HEK293T (cell line): ENCODE measurements at places on chromosomes 13 and 19.

DNA sequence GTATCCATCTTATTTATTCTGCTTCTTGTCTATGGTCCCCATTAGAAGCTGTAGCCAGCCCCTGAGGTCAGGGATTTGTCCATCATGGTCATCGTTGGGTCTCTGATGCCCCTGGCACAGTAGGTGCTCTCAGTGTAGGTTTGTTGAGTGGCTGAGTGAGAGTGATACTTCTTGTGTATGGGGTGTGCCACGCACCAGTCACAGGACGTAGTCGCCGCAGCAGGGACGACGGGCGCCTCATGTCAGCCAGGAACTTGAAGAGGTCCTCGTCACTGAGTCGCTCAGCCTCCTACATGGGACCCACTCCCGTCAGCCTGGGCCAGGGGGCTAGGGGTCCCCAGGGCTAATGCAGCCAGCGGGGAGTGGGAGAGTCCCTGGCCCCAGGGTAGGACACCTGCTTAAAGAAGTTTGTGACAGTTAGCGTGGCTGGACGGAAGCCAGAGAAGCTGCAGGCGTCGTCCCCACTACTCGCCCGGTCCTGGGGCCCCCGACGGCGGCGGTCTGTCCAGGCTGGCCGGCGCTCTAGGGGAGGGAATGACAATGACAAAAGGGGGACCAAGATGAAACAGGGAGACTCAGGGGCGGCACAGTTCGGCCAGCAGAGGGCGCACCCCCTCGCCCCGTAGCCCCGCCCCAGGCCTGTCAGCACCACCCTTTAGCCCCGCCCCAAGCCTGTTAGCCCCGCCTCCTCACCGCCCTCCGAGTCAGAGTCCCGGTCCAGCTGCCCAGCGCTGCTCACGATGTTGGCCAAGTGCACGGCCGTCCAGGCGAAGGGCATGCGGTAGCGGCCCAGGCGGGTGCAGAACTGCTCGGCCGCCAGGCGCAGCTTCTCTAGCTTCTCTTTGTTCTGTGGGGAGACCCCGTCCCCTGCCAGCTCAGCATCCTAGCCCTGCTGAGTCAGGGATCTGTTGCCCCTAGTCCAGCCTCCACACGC, 3.7 kb downstream of the ANGPTL8 start:
- DNase-seq: peak; percentile 99

DNA sequence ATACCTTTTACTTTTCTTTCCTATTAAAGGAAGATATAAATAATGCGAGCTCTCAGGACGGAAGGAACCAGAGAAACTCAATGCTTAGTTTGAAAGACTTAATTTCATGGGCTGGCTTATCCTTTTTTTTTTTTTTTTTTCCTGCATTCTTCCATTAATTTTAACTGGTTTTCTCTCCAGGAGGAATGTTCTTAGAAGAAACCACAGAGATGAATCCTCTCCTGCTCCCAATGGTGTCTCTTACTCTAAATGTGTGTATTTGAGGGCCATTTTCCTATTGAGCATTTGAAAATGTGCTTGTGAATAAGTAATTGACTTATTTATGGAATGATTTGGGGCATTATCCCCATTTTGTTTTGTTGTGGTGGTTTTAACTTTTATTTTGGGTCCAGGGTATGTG, 494.9 kb downstream of the FOXO1 start:
- no peak for DNase-seq

DNA sequence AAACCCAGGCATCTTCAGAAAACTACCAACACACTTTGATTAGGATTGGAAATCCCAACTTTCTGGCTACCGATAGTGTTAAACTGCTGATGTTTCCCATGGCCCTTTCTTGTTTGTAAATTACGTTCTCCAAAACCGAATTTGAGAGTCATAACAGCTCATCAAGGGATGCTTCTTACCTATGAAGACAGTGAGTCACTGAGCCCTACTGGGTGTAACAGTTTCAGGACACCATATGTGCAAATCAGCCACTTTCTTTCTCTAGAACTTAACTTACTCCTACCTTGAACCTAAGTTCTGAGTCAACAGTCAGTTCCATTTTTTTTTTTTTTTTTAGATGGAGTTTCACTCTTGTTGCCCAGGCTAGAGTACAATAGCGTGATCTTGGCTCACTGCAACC, 410.1 kb upstream of the TSHZ3 start:
- no peak for DNase-seq

DNA sequence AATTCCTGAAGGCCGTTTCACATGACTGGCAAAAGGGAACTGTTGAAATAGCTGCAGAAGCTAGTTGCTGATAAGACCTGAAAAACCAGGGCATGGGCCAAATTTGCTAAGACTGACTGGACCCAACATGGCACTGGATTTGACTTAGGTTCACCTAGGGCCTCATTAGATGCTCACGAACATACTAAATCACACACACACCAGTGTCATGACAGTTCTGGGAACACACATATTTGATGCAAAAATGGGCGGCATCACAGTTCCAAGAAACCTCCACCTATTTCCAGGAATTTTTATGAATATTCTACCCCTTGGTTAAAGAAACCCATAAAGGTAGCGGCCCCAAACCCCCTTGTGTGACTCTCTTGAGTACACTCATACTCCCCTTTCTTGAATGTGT, 99.6 kb upstream of the OBI1 start:
- no peak for DNase-seq

- DNase-seq: no peak
Observed at GRCh38 chr13:71828564-71828963, 38.4 kb downstream of the DACH1 start.

DNA sequence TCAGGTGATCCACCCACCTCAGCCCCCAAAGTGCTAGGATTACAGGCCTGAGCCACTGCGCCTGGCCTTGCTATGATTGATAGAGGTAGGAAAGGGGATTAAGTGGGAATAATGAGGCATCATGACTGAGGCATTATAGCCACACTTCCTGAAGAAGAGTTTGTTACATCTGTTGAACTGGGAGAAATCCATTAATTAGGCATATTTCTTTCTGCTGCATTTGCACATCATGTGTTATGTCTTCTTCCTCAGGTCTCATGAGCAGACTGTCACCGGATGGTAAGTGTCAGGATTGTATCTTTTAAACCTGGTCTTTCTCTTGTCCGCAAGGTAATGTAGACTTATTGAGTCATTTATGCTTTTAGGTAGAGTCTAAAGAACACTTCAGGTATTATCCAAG, 12.2 kb downstream of the EDDM13 start:
- no peak for DNase-seq

DNA sequence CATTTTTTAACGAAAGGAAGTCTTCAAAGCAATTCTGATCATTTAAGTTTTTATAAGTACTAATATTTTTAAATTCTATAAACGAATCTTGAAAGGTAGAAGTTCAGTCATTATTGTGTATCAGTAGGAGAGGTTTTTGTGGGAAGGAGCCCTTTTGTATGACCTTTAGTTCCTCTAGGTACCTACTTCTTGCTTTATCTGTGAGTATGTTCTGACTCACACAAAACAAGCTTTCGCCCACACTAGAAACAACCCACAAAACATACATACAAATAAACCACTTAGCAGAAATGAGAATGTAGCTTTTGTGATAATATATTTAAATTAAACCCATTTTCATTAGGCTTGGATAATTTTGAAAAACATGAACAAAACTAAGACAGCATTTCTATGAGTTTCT, 27.8 kb downstream of the ERCC5 start:
- no peak for DNase-seq

DNA sequence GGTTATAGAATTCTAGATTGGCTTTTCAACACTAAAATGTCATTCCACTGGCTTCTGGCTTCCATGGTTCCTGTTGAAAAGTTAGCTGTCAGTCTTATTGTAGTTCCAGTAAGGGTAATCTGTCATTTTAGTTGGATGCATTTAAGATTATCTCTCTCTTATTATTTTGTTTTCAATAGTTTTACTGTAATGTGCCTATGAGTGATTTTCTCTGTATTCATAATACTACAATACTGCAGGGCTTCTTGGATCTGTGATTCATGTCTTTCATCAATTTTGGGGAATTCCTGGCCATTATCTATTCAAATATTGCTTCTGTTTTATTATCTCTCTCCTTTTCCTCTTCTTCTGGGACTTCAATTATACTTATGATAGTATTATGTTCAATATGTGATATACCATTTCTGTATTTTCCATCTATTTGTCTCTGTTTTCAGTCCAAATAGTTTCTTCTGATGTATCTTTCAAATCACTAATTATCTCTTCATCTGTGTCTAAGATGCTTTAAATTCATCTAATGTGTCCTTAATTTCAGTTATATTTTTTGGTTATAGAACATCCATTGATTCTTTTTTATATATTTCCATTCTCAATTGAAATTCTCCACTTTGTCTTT, 101.5 kb downstream of the KCTD15 start:
- DNase-seq: no peak

DNA sequence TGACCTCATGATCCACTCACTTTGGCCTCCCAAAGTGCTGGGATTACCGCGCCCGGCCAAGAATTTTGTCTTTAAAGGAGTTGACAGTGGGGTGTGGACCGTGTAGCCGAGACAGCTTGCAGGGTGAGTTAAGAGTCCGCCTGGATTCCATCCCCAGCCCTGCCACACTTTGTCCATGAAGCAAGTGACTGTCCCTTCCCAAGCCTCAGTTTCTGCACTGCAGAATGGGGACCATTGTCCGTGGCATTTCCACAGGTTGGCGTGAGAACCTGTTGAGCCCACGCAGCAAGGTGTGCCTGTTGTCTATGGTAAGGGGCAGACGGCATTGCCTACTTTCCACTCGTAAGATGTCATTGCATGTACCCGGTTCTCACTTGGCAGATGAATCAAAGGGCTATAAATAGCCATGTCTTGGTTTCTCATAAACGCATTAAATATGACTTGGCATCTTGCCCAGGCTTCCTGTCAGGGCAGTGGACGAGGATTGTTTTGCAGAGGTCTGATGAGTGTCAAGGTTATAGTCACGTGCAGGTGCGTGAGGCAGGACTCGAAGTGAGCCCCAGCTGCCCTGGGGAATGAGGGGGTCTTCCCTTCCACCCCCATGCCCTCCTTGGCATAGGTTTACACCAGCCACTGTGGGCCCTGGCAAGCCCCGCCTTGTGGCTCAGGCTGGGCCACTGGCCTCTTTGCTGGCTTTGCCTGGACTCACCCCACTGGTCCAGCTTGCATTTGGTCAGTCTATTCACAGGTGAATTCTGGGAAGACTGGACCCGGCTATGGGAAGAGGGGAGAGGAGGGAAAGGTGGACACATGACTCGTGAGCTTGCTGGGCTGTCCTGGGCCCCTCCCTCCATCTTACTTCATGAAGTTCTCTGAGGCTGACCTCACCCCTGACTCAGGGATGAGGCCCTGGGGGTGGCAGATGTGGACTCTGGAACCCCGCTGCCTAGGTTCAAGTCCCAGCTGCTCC, 14.6 kb downstream of the FAM187B start:
- DNase-seq: no peak
